ENCODE measurements at places on chromosomes 12 and 14. TPM values are rescaled to one million over a fixed set of nuclear protein-coding genes. Genes with fewer than 3 reads are reported as not detected.

The TMEM119 gene
- total RNA-seq = under 0.01 TPM

The CYP27B1 gene
- total RNA-seq = 0.54 TPM

The LMNTD1 gene
- 0.45 TPM for total RNA-seq

The TAS2R14 gene
- total RNA-seq = 2.7 TPM

The KRT82 gene
- not detected for total RNA-seq

The RD3L gene
- not detected for total RNA-seq

The PTHLH gene
- total RNA-seq = 2.0 TPM

The PCED1B gene
- total RNA-seq = 0.45 TPM

The CPNE6 gene
- not detected for total RNA-seq

The IAPP gene
- not detected for total RNA-seq

The TAS2R31 gene
- 5.1 TPM for total RNA-seq

The CCDC196 gene
- total RNA-seq = not detected

The MGP gene
- 65.4 TPM for total RNA-seq

The ANO4 gene
- total RNA-seq = 0.94 TPM

The CLMN gene
- total RNA-seq = 2.5 TPM

The ADGRD1 gene
- 0.09 TPM for total RNA-seq

The P3H3 gene
- total RNA-seq = 81.5 TPM

The GARIN6 gene
- not detected for total RNA-seq

The SMOC1 gene
- under 0.01 TPM for total RNA-seq

The C1RL gene
- total RNA-seq = 13.0 TPM

The SLC35E3 gene
- 4.9 TPM for total RNA-seq

The TESPA1 gene
- total RNA-seq = not detected

The APOF gene
- not detected for total RNA-seq

The KRT2 gene
- total RNA-seq = not detected

The SLC25A21 gene
- total RNA-seq = 0.09 TPM

The PPM1H gene
- 3.8 TPM for total RNA-seq

The ATP5MC2 gene
- 123 TPM for total RNA-seq

The TMEM132D gene
- total RNA-seq = not detected

The METTL17 gene
- 24.5 TPM for total RNA-seq

The ALDH2 gene
- total RNA-seq = 62.4 TPM

The LIN7A gene
- total RNA-seq = 0.18 TPM

The KRT7 gene
- total RNA-seq = 1,591 TPM

The RXYLT1 gene
- total RNA-seq = 9.7 TPM

The HRK gene
- under 0.01 TPM for total RNA-seq

The PTPN11 gene
- 68.9 TPM for total RNA-seq

The PSMA6 gene
- total RNA-seq = 246 TPM
